ENCODE measurements at places on chromosomes 16 and 17.

DNA sequence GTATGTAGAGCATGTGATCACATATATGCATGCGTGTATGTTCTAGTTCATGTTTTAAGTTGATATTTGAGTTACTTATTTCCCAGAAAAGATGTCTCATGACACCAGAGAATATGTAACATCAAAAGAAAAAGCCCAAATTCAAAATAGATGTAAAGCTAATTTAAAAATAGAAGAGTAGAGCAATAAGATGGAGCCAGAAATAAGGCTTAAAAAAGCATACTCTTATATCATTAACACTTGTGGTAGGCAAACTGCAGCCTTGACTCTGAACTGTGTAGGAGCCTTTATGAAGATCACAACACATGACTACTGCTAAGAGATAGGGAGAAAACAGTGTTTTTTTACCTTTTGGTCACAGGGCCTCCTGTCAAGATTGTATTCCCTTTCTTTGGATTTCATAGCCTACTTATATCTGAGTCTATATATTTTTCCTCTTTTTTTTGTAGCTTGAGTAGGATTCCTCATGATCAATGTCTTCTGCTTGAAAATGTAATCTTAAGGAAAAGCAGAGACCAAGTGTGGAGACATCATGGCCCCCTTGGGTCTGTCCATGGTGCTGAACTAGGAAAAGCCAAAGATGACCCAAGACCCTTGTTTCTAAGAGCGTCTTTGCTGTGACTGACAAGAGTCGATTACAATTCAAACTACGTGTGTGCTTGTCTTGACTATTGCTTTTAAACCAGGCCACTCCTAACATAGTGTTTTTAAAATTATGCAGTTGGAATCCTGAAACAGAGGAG lies 390.4 kb downstream of the SHISA9 start:
- DNase-seq = no peak

DNA sequence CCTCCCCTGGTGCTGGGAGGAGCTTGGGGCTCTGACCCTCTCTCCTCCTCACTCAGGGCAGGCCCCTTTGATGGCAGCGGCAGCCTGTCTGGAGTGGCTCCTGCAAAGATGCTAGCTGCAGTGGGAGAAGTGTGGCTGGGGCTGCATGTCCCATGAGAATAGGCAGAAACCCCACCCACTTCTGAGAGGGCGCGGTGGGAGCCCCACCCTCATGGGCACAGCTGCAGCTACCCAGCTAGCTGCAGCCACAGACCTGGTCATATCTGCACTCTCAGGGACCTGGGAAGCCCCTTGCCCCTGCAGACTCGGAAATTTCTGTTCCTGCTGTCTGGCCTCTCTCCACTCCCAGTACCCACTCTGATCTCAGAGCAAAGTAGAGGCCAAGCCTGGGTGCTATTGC lies 72.2 kb upstream of the BRD7 start:
- DNase-seq = no peak

DNA sequence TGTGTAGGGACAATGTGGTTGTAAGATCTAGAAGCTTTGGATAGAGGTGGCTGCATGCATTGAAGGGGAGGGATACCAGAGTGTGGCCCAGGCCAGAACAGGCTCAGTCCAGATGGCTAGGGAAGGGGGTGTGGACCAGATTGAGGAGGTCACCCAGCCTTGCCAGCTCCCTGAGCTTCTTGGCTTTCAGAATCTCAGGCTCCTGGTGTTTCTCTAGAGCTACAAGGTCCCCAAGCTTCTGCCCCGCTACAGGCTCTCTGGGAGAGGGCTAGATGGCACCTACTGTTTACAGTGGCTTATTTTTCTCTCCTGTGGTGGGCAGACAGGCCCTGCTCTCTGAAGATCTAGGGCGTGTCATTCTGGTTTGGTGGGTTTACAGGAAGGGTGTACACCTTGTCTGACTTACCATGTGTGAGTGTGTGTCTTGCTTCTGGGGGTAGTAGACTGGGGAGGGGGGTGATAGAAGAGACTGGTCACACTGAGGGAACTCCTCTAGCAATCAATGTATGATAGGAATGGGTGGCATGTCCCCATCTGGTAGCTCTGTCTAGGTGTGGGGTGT lies 1.1 kb downstream of the RARA start:
- DNase-seq = no peak

DNA sequence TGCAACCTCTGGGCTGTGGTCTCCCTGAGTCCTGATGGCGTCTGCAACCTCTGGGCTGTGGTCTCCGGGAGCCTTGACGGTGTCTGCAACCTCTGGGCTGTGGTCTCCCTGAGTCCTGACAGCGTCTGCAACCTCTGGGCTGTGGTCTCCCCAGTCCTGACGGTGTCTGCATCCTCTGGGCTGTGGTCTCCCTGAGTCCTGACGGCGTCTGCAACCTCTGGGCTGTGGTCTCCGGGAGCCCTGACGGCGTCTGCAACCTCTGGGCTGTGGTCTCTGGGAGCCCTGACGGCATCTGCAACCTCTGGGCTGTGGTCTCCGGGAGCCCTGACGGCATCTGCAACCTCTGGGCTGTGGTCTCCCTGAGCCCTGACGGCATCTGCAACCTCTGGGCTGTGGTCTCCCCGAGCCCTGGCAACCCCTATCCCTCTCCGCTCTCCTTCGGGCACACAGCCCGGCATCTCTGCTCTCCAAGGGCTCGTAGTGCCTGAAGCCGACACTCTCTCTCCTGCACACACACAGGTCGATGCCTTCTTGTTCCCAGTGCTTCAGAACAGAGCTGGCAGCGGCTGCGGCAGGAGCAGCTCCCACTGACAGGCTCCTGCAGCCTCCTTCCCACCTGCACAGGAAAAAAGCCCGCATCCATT lies 45.6 kb downstream of the METRNL start:
- no peak for DNase-seq

GRCh38 chr16:65283181-65283651 lies 161.4 kb upstream of the CDH11 start:
- no peak for DNase-seq

DNA sequence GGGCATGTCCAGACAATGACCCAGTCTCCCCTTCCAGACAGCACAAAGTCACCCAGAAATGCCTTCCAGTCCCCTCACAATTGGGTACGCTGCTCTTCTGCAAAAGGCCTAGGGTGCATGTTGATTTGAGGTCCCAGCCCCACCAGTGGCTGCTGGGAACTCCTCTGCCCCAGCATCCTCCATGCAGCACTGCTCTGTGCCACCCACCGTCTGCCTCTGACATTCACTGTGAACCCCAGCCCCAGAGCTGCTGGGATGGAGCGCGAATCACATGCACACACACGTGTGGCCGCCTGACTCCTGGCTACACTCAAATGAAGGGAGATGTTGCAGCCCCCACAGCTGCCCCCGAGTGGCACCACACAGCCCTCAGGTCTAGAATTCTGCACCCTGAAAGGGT lies 1.2 kb upstream of the C17orf113 start:
- DNase-seq = no peak

- no peak for DNase-seq
These were observed 411.4 kb upstream of the SOX9 start for GRCh38 chr17:71709271-71709890.

- no peak for DNase-seq
These were observed 338.7 kb downstream of the GRIN2A start for GRCh38 chr16:9843424-9844018.

DNA sequence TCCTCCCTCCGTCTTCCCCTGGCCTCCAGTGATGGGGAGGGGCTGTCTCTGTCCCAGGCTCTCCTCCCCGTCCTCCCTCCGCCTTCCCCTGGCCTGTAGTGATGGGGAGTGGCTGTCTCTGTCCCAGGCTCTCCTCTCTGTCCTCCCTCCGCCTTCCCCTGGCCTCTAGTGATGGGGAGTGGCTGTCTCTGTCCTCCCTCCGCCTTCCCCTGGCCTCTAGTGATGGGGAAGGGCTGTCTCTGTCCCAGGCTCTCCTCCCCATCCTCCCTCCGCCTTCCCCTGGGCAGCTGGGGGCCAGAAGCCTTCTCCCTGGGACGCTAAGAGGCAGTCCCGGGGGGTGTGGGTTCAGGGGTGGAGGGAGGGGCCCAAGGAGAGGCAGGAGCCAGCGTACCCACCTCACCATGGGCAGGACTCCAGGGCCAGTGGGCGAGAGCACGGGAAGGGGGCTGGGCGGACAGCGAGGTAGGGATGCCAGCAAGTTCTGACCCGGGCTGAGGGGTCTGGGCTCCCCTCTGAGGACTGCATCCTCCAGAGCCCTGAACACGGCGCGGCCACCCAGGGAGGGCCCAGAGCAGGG lies 14.8 kb downstream of the UTS2R start:
- DNase-seq = no peak

GRCh38 chr16:81782236-81782635 lies 3.1 kb downstream of the PLCG2 start:
- no peak for DNase-seq

- DNase-seq = no peak
These were observed 23.3 kb upstream of the NOG start for GRCh38 chr17:56570199-56570598.

DNA sequence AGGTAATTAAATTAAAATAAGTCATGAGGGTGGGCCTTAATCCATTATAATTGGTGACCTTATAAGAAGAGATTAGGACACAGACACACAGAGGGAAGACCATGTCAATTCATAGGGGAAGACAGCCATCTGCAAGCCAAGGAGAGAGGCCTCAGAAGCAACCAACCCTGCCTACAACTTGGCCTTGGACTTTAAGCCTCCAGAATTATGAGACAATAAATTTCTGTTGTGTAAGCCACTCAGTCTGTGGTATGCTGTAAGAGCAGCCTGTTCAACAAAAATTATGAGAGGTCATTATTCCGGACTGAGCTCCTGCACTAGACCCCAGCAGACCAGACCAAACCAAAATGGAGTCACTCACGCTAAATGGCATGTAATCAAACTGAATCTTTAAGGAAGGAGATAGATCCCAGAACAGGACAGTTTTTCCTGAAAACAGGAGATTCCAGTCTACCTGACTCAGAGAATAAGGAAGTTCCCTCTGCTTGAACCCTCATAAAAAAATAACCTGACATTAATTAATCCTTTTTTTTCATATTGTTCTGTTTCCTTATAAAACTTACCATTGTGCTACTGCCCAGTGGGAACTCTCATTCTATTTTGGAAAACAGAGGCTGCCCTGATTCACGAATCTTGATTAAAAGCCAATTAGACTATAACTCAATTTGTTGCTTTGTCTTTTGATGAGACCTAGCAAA lies 74.3 kb downstream of the DNAH3 start:
- DNase-seq = no peak

GRCh38 chr16:75099738-75100602 lies 16.6 kb downstream of the LDHD start:
- DNase-seq = peak; percentile 71

GRCh38 chr17:82601447-82602000 lies 46.7 kb downstream of the WDR45B start:
- no peak for DNase-seq

DNA sequence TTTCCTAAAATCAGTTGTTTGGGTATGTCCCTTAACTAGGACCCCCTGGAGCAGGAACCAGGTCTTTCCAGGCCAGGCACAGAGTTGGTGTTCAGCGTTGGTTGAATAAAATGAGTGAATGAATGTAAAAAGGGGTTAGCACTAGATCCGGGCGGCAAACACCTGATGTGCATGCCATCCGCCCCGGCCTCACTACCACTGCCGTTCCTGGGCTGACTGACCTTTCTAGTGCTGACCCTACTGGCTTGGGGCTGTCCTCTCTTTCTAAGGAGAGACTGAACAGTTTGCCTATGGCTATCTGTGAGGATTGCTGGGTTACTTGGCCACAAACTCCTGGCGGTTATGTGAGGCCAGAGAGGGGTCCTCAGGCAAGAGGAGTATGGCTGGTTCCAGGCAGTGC lies 10.1 kb upstream of the PHF12 start:
- DNase-seq = no peak

DNA sequence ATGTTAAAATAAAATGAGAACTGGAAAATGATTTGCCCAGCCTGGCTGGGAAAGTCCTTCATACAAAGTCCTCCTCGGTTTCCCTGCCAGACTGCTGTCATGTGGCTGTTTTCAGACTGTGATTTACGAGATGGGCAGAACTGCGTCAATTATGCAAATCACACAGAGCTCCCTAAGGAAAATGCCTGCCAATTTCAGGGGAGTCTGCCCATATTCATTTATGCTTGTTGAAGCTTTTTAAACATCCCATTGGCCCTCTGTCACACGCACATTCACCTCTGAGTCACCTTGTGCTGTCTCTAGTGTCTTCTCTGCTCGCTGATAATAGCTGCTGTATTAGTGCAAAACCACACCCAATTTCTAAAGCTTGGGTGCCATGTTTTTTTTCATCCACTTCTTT lies 81.7 kb upstream of the FAM20A start:
- DNase-seq = no peak

- DNase-seq = no peak
These were observed 16.5 kb downstream of the CDIP1 start for GRCh38 chr16:4522051-4522581.

- DNase-seq = no peak
These were observed 84.0 kb upstream of the RPH3AL start for GRCh38 chr17:436571-436970.

DNA sequence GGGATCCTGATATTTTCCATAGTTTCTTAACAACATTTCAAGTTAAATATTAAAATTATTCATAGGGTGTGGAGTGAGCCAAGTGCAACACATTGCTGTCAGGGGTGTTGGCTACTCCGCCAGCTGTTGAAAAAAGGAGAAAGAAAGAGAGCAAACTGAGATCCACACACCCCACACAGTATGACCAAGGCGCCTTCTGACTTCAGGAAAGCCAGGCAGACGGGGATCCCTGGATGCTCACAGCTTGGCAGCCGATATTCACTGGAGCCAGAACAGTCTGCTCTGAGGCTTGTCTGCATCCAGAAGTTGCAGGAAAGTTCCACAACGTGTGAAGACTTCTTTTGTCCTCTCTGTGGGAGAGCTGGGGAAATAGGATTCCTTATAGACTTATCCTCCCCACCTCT lies 9.3 kb downstream of the CHD9NB start:
- no peak for DNase-seq

DNA sequence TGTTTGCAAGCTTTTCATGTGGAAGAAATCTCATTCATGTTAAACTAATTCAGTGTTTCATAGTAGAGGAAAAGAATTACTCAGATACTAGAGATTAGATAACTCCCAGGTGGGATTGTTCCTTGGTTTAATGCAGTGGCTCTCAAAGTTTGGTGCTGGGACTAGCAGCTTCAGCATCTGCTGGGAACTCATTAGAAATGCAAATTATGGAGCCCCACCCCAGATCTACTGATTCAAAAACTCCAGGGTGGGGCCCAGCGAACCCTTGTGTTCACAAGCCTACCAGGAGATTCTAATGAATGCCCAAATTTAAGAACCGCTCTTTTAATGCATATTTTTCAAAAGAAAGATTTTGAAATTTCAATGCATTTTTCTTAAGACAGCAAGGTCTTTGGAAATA lies 253.4 kb upstream of the CNTNAP4 start:
- no peak for DNase-seq

- DNase-seq = peak; percentile 68
These were observed 28.1 kb upstream of the PECAM1 start for GRCh38 chr17:64418506-64419339.
